Non-pigmented ciliary epithelial cell (primary cell): ENCODE measurements at places on chromosomes 7 and 10.

DNA sequence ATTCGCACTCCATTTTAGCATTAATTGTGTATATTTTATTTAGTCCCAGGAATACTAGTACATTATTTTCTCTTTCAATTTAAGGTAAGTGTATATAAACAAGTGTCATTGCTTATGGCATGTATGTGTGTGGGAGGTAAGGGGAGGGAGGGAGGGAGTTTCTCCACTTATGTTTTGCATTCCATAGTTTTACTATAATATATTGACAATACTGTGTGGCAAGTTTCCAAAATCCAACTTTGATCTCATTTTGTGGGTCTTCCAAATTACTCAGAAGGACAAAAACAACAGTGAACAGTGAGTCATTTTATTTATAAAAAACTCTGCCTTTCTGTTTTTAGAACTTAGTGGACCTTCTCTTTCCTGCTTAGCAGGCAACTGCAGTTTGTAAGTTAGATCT lies 102.3 kb upstream of the SEMA3E start:
- peak; percentile 46 for DNase-seq

GRCh38 chr10:125159932-125160855 lies at the start of gene CTBP2:
Gene CTBP2 (minus strand): TSS chr10:125160563.
- no peak for DNase-seq

DNA sequence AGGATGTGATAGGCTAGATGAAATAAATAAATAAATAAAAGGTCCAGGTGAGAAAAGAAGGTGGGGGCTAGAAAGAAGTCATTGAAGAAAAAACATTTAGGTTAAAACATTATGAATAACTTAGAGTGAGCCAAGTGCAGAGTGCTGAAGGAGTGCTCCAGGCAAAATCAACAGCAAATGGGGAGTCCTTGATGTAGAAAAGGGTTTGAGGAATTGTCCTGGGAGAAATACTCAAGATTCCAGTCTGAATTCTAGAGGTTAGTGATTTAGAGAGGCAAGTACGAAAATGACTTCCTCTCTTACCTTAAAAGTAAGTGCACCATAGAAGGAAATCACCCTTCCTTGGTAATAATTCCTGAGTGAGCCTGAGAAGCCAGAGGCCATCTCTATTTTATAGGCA lies 19.7 kb downstream of the CAV1 start:
- DNase-seq: no peak

DNA sequence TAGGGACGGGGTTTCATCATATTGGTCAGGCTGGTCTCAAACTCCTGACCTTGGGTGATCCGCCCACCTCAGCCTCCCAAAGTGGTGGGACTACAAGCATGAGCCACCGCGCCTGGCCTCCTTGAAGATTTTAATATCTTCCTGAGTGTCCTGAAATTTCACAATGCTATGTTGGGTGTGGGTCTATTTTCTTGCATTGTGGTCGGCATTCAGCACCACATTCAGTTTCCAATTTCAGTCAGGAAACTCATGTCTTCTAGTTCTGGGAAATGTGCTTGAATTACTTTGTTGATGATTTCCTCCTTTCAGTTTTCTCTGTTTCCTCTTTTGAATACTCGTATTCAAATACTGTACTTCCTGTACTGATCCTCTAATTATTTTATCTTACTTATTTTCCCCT lies 49.3 kb upstream of the IL6 start:
- DNase-seq: no peak

DNA sequence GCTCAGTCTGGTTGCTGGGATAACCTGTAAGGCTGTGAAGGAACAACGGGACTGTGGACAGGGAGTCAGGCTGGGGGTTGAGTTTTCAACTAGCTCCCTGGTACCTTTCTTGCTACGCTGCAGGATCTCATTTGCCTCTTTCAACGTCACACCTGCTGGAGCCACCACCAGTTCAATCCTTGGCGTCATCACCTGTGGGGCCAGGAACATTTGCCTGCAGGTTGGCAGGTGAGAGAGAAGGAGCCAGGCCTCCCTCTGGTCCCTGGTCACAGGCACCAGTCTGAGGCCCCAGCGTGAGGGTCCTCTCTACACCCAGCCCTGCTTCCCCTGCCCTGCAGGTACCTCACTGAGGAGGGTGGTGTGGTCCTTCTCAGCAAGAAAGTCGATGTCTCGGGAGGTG lies 9.8 kb downstream of the IMPDH1 start:
- DNase-seq: no peak

- DNase-seq: no peak
These were observed 111.4 kb upstream of the ZEB1 start for GRCh38 chr10:31207636-31208035.

DNA sequence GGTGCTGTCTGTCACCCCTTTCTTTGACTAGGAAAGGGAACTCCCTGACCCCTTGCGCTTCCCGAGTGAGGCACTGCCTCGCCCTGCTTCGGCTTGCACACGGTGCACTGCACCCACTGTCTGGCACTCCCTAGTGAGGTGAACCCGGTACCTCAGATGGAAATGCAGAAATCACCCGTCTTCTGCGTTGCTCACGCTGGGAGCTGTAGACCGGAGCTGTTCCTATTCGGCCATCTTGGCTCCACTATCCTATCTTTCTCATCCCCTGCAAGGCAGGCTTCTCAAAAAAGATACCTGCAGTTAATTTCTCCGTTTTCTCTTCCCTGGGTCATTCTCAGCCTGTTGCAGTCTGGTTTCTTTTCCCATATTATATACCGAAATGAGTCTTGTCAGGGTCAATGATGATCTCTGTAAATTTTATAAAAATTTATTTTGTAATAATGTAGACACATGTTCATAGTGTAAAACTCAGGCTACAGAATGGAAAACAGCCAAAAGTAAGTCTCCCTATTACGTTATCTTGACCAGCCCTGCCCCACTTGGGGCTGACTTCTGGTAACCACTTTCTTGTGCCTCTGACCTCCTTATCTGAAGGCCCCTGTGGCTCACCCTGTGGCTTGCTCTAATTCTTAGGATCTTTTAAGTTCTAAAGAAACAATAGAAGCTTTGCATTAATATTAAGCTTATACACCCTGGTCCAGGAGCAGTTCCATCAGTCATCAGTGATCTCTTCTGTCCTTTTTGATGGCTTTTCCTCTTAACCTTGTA lies 20.7 kb downstream of the BLVRA start:
- no peak for DNase-seq

DNA sequence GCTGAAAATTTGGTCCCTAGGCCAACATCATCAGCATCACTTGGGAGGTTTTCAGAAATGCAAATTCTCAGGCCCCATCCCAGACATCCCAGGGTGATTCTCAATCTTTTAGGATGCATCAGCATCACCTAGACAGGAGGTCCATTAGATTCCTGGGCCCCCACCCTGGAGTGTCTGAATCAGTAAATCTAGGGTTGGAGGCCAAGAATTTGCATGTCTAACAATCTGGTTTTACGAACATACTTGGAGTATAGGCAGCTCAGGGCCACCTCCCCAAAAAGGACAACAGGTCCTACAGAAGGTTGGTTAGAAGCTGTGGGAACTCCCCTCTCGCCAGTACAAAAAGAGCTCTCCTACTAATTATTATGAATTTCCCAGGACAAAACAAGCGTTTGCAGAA lies 15.5 kb downstream of the ZC3HAV1 start:
- no peak for DNase-seq

- DNase-seq: no peak
These were observed 87.8 kb downstream of the NRCAM start for GRCh38 chr7:108368466-108368865.

DNA sequence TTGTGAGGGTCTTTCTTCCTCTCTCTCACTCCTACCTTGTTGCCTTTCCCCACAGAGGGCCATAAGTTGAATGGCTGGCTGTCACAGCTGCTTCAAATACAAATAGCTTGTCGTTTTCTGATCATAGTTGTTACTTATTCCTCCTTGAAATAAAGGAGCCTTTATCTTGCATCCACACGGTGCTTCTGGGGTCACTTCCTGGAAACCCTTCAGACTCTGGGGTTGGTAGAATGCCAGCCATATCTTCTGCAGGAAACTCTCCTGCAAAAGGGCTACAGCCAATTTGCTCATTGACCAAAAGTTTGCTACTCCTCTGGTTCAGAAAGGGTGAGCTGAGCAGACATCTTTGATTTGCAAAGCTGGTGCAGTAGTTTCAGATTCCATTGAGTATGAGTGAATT lies 70.4 kb downstream of the FAM185A start:
- DNase-seq: no peak

DNA sequence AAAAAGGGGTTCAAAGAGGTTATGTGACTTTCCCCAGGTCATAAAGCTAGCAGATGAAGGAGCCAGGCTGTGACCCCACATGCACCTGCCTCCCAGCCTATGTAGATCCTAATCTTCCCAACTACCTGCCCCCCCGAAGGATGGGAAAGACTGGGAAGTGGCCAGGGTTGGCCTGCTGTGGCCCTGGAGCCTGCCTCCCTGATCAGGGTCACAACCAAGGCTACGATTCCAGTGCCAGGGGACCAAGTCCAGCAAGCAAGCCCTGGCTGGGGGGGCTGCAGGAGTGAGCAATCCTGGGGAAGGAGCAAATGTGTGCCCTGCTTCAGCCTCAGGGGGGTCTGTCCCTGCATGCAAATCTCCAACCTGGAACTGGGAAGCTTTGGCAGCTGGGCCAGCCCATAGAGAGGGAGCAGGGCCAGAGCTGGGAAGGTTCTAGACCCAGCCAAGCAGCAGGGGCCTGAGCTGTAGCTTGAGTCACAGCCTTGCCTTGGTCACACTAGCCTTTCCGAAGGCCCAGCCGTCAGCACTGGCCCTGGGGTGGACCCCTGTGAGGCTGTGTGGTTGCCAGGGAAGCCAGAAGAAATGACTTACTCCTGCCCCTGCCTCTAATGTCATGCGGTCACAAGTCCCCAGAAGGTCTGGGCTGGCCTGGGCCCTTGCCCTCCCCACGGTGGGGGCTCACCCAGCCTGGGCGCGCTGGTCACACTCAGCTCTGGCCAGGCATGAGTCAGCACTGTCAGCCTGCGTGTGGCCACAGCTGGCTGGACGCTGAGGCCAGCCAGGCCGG lies 96.4 kb upstream of the ZMIZ1 start:
- no peak for DNase-seq

GRCh38 chr10:26776258-26776657 lies 78.8 kb downstream of the PDSS1 start:
- DNase-seq: no peak

GRCh38 chr7:105636982-105637381 lies 55.7 kb upstream of the EFCAB10 start:
- no peak for DNase-seq

DNA sequence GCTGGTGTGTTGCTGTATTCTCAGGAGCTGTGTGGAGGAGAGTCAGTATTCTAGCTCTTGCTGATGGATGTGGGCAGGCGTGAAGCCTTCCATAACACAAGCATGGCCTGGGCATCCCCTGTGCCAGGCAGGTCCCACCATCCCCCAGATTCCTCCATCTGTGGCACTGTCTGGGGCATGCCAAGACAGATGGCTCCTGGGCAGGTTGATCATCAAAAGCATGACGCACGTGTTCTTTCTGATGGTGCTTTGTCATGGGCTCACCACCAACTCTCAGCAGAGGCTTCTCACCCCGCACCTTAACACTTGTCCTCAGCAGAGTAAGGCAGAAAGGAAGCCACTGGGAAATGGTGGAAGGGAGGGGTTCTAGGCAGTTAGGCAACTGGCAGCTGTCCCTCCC lies 364.3 kb downstream of the PLXNA4 start:
- no peak for DNase-seq

DNA sequence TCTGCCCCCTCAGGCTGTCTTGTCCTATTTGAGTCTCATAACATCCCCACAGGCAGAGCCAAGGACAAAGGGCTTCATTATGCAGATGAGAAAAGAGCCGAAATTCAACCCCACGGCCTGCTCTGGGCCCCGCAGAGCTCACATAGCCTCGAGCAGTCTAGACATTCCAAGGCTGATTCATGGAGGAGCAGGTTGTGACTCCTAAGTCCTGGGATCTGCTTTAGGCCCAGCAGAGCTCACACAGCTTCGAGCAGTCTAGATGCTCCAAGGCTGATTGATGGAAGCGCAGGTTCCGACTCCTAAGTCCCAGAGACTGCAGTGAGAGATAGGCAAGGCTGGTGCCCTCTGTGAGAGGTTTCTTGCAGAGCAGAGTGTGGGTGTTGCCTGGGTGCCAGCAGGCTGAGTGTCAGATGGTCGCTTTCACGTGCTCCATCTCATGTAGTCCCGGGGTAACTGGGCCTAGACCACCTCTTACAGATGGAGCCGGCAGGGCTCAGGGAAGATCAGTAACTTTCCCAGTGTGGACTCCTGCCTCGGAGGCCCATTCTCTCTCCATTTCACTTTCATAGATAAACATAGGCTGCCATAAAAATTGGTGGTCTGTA lies 436.1 kb upstream of the FOXK1 start:
- no peak for DNase-seq

DNA sequence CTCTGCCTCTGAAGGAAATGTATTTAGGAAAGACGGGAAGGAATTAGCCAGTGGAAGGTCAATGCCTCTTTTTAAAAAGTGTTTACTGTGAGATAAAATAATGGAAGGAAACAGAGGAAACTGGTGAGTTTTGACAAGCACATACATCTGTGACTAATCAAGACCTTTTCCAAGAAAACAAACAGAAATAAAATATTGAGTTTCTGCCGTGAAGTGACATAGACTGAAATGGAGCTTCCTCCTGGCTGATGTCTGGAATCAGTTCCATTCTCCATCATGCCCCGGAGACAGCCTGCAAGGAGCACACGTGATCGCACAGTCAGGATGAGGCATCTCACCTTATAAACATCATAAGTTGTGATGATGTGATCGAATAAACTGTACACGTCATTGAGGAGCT lies 30.7 kb downstream of the TECTB start:
- DNase-seq: no peak
